ENCODE measurements at places on chromosomes 1 and 21. TPM values are rescaled to one million over a fixed set of nuclear protein-coding genes. Genes with fewer than 3 reads are reported as not detected.

DNA sequence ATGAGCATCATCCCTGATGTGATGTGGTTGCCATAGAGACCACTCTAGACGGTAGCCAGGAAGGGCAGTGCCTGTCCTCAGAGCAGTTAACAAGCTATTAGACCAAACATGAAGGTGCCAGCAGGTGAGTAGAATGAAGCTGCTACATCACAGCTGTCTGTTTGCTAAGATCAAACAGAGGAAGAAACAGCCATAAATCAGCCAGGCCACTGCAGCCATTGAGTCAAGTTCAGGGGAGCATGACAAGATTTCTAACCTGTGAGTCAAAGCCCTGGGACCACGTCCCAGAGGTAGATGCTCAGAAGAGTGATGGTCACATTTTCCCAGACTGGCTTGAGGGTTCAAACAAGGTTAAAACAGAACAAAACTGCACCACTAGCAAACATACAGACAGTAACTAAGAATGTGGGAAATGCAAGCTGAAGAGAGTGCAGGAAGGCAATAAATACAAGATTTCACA is 450.6 kb upstream of the DAB1 start:
- no peaks in the 10 kb centered on the region for H3K36me3 ChIP-seq
- H3K4me1 ChIP-seq: no peaks in the 10 kb centered on the region
- H3K27me3 ChIP-seq: no peaks in the 10 kb centered on the region
- H3K27ac ChIP-seq: no peak overlapping the region
- DNase-seq: no peak

- no peak for DNase-seq
- H3K27me3 ChIP-seq: no peaks in the 10 kb centered on the region
- peak overlapping the region; percentile 76 for H3K27ac ChIP-seq
- no peak overlapping the region for H3K4me3 ChIP-seq
- peaks cover 3% of the 10 kb centered on the region for H3K4me1 ChIP-seq
- no peaks in the 10 kb centered on the region for H3K36me3 ChIP-seq
Measured at GRCh38 chr1:116514708-116515525, 55.9 kb downstream of the CD58 start.

DNA sequence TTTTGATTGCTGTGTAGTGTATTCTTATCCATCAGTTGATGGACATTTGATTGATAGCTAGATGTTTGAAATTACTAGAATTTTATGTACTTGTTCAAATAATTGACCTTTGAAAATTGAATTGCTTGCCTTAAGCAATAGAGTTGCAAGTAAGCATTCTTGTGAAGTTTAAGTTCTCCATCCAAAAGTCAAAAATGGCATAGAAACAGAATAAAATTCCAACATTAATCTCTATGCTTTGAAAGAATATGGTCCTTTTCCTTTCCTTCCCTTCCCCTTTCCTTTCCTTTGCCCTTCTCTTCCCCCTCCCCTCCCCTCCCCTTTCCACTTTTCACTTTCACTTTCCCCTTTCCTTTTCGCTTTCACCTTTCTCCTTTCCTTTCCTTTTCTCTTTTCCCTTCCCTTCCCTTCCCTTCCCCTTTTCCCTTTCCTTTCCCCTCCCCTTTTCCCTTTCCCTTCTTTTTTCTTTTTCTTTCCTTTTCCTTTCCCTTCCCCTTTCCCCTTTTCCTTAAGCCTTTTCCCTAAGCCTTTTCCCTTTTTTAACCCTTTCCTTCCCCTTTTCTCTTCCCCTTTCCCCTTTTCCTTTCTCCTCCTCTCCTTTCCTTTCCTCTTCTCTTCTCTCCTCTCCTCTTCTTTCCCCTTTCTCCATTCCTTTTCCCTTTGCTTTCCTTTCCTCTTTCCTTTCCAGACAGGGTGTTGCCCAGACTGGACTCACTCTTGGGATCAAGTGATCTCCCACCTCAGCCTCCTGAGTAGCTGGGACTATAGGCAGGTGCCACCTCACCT is 67.4 kb downstream of the SASS6 start:
- DNase-seq: no peak
- H3K36me3 ChIP-seq: peaks cover 74% of the 10 kb centered on the region
- peaks cover 7% of the 10 kb centered on the region for H3K4me1 ChIP-seq
- H3K27ac ChIP-seq: no peak overlapping the region
- H3K27me3 ChIP-seq: no peaks in the 10 kb centered on the region

DNA sequence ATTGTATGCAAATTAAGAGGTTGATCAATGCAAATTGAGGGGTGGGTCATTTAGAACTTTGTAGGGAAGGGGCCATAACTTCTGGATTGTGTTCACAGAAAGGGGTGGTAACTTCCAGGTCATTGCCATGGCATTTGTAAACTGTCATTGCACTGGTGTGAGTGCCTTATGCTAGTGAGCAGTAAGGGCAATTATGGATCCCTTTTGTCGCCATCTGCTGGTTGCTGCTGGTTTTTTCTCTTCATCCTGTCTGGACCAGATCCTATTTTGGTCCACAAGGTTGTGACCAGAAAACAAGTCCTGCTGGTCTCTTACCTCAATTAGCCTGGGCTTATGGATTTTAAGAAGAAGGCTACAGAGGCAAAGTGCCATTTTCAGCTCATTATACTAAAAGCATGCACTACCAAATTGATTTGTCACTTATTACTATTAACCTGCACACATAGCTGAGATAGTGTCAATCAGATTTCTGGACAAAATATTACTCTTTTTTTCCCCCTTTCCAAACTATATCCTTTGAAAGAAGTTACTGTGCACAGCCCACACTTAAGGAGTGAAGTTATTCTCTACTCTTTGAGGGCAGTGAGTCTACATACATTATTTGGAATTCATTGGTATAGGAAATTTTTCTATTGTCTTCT is 196.2 kb downstream of the ZC3H11B start:
- DNase-seq: no peak
- H3K4me1 ChIP-seq: no peaks in the 10 kb centered on the region
- H3K36me3 ChIP-seq: no peaks in the 10 kb centered on the region
- H3K27me3 ChIP-seq: no peaks in the 10 kb centered on the region

GRCh38 chr1:3599286-3599811 is 12.0 kb downstream of the MEGF6 start:
- no peak overlapping the region for H3K4me3 ChIP-seq
- no peaks in the 10 kb centered on the region for H3K36me3 ChIP-seq
- DNase-seq: peak; percentile 77
- H3K4me1 ChIP-seq: peaks cover 33% of the 10 kb centered on the region
- no peaks in the 10 kb centered on the region for H3K27me3 ChIP-seq
- no peak overlapping the region for H3K27ac ChIP-seq

S100A1 gene
- total RNA-seq: not detected

DNA sequence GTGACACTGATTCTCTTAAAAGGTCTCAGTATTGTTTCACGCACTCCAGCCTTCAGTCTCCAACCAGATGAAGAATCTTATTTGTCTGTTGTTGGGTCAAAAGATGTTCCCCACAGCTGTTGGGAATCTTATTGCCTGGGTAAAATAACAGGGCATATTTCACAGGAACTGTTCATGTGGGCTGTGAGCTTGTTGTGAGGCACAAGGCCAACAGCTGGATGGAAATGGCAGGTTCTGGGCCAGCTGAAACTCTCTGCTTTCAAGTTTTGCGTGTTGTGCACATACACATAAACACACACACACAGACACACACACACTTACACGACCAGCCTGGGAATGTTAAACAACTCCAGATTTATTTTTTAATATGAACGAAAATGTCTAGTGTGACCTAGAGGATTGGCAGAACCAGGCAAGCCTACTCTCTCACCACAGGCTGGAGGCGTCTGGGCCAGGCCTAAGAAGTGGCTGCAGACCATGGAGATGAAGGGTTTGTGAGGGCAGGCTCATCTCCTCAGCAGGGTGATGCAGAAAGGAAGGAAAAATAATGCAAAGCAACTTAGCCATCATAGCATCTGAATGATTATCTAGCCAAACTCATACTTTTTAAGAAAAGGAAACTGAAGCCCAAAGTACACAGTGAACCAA is 357.0 kb downstream of the TTLL7 start:
- H3K36me3 ChIP-seq: no peaks in the 10 kb centered on the region
- DNase-seq: no peak
- peak overlapping the region; percentile 33 for H3K27ac ChIP-seq
- H3K27me3 ChIP-seq: no peaks in the 10 kb centered on the region
- H3K4me3 ChIP-seq: no peak overlapping the region

LMX1A gene
- total RNA-seq: not detected

CD34 gene
- 50.7 TPM for total RNA-seq

RPTN gene
- not detected for total RNA-seq

GRCh38 chr1:12039164-12039525 is 19.8 kb downstream of the MIIP start:
- H3K4me3 ChIP-seq: no peak overlapping the region
- H3K27ac ChIP-seq: no peak overlapping the region
- H3K4me1 ChIP-seq: no peaks in the 10 kb centered on the region
- no peaks in the 10 kb centered on the region for H3K27me3 ChIP-seq

GRCh38 chr21:31382060-31382459 is 38.0 kb upstream of the TIAM1 start:
- no peak overlapping the region for H3K4me3 ChIP-seq
- H3K4me1 ChIP-seq: no peaks in the 10 kb centered on the region
- no peak overlapping the region for H3K27ac ChIP-seq
- H3K27me3 ChIP-seq: no peaks in the 10 kb centered on the region

FMOD gene
- total RNA-seq: 45.1 TPM

OR6Y1 gene
- total RNA-seq: not detected

TNN gene
- total RNA-seq: not detected

- no peak overlapping the region for H3K4me3 ChIP-seq
- no peaks in the 10 kb centered on the region for H3K36me3 ChIP-seq
- no peaks in the 10 kb centered on the region for H3K27me3 ChIP-seq
- no peaks in the 10 kb centered on the region for H3K4me1 ChIP-seq
- no peak overlapping the region for H3K27ac ChIP-seq
- no peak for DNase-seq
Measured at GRCh38 chr1:229758101-229759036, 132.3 kb downstream of the URB2 start.

DNA sequence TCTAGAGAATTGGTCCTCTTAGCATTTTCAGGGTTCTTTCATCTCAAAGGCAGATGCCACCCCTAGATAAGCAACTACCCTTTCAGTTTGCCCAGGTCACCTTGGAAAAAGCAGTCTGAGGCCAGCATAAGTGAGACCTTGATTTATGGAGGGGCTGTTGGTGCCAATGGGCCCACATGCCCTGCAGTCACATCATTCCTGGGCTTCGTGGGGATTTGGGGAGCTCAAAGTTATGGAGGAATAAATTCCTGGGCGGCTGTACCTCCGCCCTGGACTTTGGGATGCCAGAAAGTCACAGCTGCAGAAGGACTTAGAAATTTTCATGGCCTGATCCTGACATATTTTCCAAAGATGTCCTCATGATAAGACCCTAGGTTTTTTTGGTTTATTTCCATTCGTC is 2.7 kb upstream of the SDHB start:
- H3K4me3 ChIP-seq: no peak overlapping the region
- no peaks in the 10 kb centered on the region for H3K36me3 ChIP-seq
- DNase-seq: no peak
- H3K27me3 ChIP-seq: no peaks in the 10 kb centered on the region
- H3K4me1 ChIP-seq: peaks cover 22% of the 10 kb centered on the region
- no peak overlapping the region for H3K27ac ChIP-seq

All from upper lobe of right lung (tissue), 1 donor.